Stimulated activated CD8-positive, alpha-beta memory T cell treated with anti-CD3 and anti-CD28 coated beads, Interleukin-7, amount 100 ng/mL, for 1 hour (primary cell): ENCODE measurements at places on chromosomes 4 and X.

- DNase-seq: no peak
Observed at GRCh38 chrX:70176938-70177533, at the start of gene DGAT2L6. Gene DGAT2L6 (plus strand): TSS chrX:70177483. CDS start chrX:70177583, 100 bp downstream.

- no peak for DNase-seq
Observed at GRCh38 chr4:159722052-159722451, 619.2 kb downstream of the RAPGEF2 start.

GRCh38 chrX:105515561-105515960 is 295.1 kb upstream of the TEX13A start:
- no peak for DNase-seq

DNA sequence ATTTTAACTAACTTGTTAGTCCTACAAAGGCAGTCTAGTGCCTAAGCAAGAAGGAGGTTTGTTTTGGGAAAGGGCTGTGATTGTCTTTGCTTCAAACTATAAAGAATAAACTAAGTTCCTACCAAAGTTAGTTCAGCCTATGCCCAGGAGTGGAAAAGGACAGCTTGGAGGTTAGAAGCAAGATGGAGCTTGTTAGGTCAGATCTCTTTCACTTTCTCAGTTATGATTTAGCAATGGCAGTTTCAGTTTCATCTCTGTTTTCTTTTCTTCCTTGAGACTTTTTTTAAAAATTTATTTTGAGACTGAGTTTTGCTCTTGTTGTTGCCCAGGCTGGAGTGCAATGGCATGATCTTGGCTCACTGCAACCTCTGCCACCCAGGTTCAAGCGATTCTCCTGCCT is 82.9 kb upstream of the NLGN4X start:
- DNase-seq: no peak

GRCh38 chr4:117001077-117001476 is 84.3 kb downstream of the TRAM1L1 start:
- no peak for DNase-seq

- DNase-seq: no peak
Observed at GRCh38 chr4:70559211-70559830, 32.7 kb upstream of the AMBN start.

DNA sequence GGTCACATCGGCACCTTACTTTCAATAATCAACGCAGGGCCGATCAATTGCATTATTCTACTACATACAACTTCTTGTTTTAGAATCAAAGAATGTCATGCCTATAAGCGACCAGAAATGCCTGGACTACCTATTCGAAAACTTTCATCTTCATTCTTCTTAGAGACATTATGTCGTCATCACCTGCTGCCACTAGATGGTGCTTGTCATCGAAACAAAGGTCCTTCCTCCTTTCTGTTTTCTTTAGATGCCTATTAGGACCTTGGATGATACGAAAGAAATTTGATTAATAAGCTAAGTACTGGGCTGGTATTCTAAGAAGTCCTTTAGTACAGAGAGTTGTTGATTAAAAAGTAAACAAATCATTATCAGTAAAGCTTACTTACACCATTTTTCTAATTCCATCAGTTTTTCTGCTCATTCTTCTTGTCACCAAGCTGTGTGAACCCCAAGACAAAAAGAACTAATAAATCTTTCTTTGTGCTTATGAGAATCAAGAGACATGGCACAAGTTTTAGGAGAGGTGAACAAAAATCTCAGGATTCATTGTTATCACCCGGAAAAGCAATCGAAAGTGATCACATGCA is 154.5 kb upstream of the SLC4A4 start:
- no peak for DNase-seq

- DNase-seq: no peak
Observed at GRCh38 chr4:127548990-127549925, 83.5 kb upstream of the INTU start.

DNA sequence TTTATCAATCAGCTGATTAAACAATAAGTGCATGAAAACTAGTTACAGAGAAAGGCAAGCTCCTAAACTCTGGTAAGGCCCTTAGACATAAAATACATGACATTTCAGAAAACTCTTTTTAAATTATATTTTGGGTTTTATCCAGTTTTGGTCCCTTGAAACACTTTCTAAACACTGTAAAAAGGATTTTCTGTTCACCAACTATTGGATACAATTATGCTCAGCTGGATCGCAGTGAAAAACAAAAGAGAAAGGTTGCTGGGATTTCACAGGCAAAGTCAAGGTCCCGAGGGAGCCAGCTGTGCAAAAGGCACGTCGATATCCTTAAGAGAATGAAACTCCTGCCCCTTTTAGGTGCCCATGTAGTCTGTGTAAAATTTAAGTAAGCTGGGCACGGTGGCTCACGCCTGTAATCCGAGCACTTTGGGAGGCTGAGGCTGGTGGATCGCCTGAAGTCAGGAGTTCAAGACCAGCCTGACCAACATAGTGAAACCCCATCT is 1018.4 kb upstream of the INTU start:
- no peak for DNase-seq

- DNase-seq: no peak
Observed at GRCh38 chrX:150627957-150628356, 59.5 kb downstream of the MTM1 start.

GRCh38 chr4:152052451-152053057 is 291.7 kb upstream of the GATB start:
- DNase-seq: no peak

- no peak for DNase-seq
Observed at GRCh38 chr4:83782591-83782990, 246.7 kb downstream of the GPAT3 start.

- no peak for DNase-seq
Observed at GRCh38 chr4:10734697-10735096, 50.1 kb upstream of the CLNK start.

DNA sequence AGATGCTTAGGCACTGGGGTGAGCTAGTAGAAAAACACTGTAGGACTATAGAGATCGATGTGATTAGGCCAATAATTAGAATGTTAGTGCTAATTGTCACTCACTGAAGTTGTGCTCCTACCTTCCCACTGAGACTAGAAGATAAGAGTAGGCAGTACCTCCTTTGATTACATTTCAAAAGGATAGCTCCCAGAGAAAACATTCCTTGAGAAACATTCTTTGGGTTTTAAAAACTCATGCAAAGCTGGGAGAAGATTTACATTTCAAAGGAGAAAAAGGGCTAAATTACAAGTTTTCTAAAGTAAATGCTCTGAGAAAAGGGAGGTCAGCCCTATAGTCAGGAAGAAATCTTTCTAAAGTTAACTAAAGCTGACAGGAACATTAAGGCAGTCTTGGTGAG is 860.3 kb upstream of the NDST4 start:
- DNase-seq: no peak

DNA sequence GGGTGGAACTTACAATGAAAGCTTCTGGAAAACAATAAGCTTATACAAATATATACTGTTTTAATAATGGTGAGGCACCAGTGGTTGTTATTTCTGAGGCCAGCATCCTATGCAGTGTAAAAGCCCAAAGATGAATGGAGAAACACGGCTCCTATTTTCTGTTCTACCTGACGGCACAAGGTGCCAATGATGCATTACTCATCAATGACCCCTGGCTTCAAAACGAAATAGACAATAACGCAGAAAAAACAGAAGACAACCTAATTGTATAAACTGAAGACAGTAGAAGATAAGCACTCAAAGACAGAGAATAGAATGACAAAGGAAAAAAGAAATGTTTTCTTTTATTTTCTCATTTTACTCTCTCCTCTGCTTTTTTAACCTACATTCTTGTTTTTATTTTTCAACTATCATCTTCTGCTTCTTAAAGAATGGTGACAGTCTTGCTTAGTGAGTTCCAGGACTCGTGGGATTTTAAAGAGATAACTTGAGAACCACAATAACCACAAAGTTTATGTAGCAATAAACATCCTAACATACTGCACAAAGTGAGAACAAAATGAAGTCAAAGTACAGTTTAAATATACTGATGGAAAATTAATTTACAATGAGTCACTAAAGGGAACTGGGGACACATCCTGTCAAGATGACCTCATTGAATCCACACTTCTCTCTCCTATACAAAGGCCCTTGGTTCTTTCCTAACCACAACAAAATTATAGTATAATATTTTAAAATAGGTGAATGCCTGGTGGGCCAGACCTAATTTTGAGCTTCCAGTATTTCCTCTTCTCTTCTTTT is 169.8 kb downstream of the BTC start:
- no peak for DNase-seq

GRCh38 chr4:95362906-95363558 is 185.7 kb downstream of the UNC5C start:
- DNase-seq: no peak

- no peak for DNase-seq
Observed at GRCh38 chr4:186272699-186273391, 6.9 kb downstream of the F11 start.

GRCh38 chr4:158162631-158163030 is 10.2 kb downstream of the GASK1B start:
- no peak for DNase-seq

GRCh38 chr4:152112190-152112589 is 351.4 kb upstream of the GATB start:
- no peak for DNase-seq

- DNase-seq: no peak
Observed at GRCh38 chrX:153225438-153226098, 46.5 kb downstream of the MAGEA1 start.

GRCh38 chr4:46931981-46932380 is 22.9 kb upstream of the COX7B2 start:
- DNase-seq: no peak

GRCh38 chrX:125131164-125131563 is 188.5 kb upstream of the TEX13C start:
- no peak for DNase-seq
